Heart right ventricle (tissue), 16 donors: ENCODE measurements at places on chromosomes 3 and 15.

DNA sequence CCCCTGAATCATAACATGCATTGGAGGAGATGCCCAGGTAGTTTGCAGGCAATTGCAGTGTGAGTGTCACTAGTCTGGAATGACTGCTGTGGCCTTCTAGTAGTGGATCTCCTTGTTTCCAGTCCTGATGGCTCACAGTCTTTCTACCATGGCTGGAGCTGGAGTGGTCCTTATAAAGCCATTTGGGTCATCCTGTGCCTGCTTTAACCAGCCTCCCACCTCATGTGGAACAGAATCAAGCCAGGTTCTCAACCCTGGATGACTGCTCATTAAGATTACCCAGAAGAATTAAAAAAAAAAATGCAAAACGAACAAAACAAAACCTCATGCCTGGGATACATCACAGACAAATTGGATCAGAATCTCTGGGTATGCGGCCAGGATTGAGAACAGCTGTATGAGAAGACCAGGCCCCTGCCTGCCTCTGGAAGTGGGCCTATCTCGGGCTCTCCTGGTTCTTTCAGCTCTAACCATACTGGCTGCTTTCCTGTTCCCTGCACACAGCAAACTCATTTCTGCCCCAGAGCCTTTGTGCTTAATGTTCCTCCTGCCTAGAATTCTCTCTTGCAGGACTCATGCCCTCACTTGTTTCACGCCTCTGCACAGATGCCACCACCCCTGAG lies 96.4 kb downstream of the ITPR1 start:
- peak; percentile 31 for DNase-seq

- no peak for DNase-seq
Observed at GRCh38 chr3:108500728-108501127, 9.7 kb downstream of the MYH15 start.

DNA sequence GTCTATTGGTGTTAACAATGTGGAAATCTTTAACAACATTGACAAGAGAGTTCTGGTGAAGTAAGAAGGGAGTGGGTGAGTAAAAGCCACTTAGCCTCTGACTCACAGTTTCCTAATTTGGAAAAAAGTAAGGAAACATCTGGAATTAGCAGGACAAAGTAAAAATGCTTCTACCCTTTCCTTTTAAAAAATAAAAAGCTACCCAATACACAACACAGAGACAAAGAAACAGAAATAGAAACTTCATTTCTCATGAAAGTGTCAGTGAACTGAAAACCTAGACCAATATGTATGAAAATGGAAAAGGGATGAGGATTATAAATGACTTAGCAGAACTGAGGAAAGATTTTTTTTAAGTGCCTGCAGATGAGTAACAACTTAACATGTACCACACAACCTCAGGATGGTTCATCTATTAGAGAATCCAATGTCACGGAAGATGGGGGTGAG lies 65.4 kb downstream of the SSR3 start:
- DNase-seq, result no peak

GRCh38 chr3:10294030-10294586 lies 1.4 kb upstream of the GHRL start:
- DNase-seq, result no peak

DNA sequence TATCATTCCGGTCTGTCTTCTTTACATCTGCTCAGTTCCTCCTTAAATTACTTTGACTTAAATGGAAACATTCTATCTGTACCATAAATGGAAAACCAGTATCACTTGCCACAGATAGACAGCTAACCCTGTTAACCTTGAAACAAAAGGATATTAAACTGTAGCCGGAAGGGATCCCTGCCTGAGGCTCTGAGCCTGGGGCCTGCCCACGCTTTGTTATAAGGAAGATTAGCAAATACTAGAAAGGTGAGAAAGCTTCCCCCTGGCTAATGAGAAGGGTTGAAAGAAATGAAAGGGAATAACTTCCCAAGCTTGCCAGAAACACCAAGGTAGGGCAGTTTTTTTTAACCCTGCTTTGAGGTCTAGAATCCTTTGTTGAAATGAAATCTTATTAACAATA lies 927.6 kb downstream of the FHIT start:
- DNase-seq, result no peak

DNA sequence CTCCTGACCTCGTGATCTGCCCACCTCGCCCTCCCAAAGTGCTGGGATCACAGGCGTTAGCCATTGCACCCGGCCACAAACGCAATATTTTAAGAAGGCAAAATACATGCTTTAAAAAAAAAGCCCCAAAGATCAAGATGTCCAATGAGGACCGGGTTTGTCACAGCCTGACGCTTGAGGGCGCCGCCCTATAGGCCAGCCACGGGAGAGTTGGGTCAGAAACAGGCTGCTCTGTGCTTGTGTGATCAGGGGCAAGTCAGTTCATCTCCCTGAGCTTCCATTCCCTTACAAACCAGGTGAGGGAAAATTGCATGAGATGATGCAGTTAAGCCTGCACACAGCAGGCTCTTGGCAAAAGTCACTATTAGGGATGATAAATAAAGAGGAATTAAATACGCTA lies 23.9 kb downstream of the FAM174B start:
- no peak for DNase-seq

- no peak for DNase-seq
Observed at GRCh38 chr3:130459944-130460343, 57.0 kb upstream of the COL6A6 start.

- DNase-seq, result no peak
Observed at GRCh38 chr15:76336254-76337058, at the start of gene ISL2. Gene ISL2 (plus strand): TSS chr15:76336773. CDS start chr15:76336884, 111 bp downstream.

DNA sequence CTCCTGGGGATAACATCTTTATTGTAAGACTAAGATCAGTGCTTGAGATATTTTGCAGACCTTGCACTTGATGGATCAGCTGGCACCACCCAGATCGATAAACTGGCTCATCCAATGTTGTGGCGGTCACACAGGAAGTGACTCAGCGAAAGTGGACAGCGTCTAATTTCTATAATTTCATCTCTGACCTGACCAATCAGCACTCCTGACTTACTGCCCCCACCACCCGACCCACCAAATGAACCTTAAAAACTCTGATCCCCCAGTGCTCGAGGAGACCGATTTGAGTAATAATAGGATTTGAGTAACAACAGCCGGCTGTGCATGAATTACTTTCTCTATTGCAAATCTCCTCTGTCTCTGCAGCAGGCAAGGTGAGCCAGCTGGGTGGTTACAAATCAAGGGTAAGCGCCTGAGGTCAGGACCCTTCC lies 62.7 kb upstream of the RNU6-1 start:
- no peak for DNase-seq

DNA sequence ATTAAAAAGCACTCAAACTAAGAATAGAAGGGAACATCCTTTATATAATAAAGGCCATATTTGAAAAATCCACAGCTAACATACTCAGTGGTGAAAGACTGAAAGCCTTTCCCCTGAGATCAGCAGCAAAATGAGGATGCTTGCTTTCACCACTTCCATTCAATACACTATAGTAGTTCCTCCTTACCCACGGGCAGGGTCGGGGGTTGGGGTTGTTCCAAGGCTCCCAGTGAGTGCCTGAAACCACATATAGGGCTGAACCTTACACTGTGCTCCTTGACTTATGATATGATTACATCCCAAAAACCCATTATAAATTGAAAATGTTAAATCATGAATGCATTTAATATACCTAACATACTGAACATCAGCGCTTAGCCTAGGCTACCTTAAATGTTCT lies 37.7 kb downstream of the ALDH1L1 start:
- DNase-seq, result peak; percentile 1

GRCh38 chr3:10556312-10556711 lies 50.9 kb upstream of the ATP2B2 start:
- no peak for DNase-seq

DNA sequence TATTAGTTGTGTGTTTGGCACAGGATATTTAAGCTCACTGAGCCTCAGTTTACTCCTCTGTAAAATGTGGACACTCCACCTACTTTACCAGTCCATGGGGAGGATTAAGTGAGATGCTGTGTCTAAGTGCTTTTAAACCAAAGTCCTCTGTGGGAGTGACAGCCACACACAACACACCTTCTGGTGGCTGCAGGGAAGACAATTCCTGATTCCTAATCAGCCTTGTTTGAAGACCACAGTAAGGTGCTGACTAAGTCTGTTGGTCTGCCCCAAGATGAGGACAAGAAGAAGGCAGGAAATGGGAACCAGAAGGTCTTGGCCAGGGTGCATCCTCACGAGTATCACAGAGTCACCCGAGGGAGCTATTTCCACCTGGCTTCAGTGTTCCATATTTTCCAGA lies 52.3 kb downstream of the EPHB1 start:
- no peak for DNase-seq

- no peak for DNase-seq
Observed at GRCh38 chr15:50873935-50874361, 34.5 kb upstream of the AP4E1 start.

DNA sequence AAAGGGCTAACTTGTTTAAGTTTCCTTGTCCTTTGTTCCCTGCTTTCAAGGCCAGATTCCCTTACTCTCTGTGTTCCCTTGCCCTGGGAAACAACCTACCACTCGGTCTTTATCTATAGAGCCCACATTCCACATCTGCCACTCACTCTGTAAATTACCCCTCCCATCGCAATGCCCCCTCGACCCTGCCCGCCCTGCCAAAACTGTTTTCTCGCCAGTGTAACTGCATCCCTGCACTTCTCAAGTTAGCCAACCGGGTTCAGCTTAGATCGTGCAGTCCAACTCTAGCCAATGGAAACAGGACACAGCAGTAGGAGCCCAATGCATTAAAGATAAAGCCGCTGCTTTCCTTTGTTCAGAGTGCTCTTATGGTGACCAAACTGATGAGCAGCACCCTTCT lies 263.6 kb downstream of the TBL1XR1 start:
- no peak for DNase-seq

DNA sequence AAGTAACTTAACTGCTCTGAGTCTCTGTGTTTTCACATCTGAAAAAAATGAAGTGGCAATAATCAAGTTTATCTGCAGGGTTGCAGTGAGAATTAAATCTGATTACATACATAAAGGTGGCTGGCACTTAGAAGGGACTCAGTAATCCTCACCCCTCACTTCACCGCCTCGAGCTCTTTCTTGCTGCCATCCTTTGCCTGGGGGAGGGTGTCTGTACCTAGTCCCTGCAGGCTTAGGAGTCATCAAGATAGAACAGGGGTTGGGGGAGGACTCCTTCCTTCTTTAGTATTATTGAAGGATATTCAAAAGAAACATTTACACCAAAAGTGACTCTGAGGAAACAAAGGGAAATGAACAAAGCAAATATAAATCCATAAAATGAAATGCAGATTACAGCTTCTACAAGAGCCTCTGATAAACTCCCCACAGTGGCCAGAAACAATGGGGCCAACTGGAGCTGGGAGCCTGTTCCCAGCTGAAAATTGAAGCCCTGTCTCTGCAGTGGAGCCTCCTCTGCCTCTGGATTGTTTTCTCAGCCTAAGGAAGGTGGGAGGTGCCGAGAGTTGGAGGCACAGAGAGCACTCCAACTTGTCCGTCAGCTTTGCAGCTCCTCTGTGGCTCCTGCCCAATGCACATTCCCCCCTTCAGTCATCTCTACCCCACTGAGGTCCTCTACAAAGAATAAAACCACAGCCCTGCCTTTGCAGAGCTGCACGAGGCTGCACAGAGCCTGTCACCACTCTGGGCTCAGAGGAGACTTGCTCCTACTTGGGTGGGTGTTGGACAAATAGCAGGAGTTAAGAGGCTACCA lies 41.8 kb downstream of the CRYGS start:
- no peak for DNase-seq

DNA sequence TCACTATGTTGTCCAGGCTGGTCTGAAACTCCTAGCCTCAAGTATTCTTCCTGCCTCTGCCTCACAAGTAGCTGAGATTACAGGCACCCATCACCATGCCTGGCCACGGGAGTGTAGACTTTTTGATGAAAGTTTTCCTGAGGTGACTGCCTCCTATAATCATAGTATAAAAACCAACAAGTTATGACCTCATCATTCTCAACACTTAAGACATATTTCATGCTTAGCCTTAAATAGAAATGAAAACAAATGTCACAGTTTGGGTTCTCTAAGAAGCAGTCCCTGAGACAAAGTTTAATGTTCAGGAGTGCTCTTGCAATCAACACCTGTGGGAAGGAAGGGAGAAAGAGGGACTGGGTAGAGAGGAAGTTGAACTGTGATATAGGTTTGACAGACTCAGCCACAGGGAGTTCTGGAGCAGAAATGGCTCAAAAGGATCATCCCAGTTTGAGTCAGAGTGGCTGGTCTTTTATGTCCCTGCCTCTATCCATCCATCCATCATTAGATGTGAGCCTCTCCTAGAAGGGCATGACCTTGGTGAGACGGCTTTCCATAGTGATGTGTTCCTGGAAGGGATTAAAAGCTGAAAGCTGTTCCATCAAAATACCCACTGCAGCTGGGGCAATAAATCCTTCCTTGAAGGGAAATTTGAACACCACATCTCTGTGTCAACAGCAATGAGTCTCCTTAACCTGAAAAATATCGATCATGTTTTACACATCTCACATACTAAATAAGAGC lies 16.2 kb upstream of the ABHD5 start:
- no peak for DNase-seq

GRCh38 chr3:111813441-111813840 lies 45.6 kb upstream of the PHLDB2 start:
- no peak for DNase-seq

DNA sequence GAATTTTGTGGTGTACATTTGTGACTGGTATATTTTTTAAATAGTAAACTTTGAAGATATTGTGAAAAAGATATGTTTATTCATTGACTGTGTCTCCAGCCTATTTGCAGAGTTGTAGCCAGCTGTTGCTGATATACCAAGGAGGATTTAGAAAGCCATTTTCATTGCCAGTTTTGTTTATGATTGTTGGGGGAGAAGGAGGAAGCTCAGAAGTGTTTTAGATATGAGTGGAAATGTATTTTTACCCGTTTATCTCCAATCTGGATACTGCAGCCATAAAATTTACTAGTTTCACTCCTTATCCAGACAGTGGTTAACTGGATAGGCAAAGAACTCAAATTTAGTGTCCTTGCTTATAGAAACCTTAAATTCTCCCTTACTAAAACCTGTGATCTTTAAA lies 18.8 kb downstream of the ATP11B start:
- no peak for DNase-seq

GRCh38 chr3:141307351-141308059 lies 60.8 kb upstream of the ZBTB38 start:
- DNase-seq, result no peak

GRCh38 chr3:27656790-27657189 lies 65.3 kb downstream of the EOMES start:
- DNase-seq, result no peak

DNA sequence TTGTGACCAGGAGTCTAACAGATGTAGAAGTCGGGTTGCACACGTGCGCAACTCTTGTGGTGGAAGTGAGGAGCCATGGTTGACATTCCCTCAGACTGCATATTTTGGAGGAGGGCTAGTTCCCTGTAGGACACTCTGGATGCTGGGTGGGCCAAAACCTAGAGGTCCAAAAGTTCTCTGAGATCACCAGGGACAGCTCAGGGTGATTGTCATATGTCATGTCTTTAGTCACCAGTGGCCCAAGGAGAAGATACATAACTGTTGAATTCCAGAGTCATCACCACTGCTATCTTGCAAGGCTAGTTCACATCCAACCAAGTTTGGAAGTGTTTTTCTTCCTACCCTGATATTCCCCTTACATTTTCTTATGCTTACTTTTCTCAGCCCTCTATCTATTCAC lies 95.2 kb upstream of the C3orf80 start:
- no peak for DNase-seq
